Bronchus fibroblast of lung (primary cell): ENCODE measurements at places on chromosomes 16 and 17. TPM values are rescaled to one million over a fixed set of nuclear protein-coding genes. Genes with fewer than 3 reads are reported as not detected.

The KRTAP2-3 gene
- not detected in 2 replicates for total RNA-seq

The OSGIN1 gene
- 0.67 and 1.2 TPM in 2 replicates for total RNA-seq

The ABCA9 gene
- total RNA-seq = under 0.01 TPM in 1 of 2 replicates, not detected in the other

The HOXB9 gene
- under 0.01 and 0.15 TPM in 2 replicates for total RNA-seq

The KRT39 gene
- total RNA-seq = not detected in 2 replicates

The SLC25A39 gene
- total RNA-seq = 101 and 108 TPM in 2 replicates

The CKLF gene
- 85.7 and 90.1 TPM in 2 replicates for total RNA-seq

The TPSG1 gene
- not detected in 2 replicates for total RNA-seq
